ENCODE measurements at places on chromosomes 5 and 9. TPM values are rescaled to one million over a fixed set of nuclear protein-coding genes. Genes with fewer than 3 reads are reported as not detected.
A peak's percentile ranks its signal among the peaks of the same experiment; 100 is the strongest.

The LCN12 gene
- 8.3 TPM for total RNA-seq

- H3K4me1 ChIP-seq, result peaks cover 4% of the 10 kb centered on the region
- no peak for DNase-seq
- H3K4me3 ChIP-seq, result no peak within 1 kb of the TSS
- no peak within 1 kb of the TSS for H3K27ac ChIP-seq
These were observed at the start of gene QRFP for GRCh38 chr9:130896233-130897014. QRFP (minus strand) TSS chr9:130896812; CDS start chr9:130893838, 2,974 bp downstream.

The TRIM7 gene
- total RNA-seq, result 0.76 TPM

DNA sequence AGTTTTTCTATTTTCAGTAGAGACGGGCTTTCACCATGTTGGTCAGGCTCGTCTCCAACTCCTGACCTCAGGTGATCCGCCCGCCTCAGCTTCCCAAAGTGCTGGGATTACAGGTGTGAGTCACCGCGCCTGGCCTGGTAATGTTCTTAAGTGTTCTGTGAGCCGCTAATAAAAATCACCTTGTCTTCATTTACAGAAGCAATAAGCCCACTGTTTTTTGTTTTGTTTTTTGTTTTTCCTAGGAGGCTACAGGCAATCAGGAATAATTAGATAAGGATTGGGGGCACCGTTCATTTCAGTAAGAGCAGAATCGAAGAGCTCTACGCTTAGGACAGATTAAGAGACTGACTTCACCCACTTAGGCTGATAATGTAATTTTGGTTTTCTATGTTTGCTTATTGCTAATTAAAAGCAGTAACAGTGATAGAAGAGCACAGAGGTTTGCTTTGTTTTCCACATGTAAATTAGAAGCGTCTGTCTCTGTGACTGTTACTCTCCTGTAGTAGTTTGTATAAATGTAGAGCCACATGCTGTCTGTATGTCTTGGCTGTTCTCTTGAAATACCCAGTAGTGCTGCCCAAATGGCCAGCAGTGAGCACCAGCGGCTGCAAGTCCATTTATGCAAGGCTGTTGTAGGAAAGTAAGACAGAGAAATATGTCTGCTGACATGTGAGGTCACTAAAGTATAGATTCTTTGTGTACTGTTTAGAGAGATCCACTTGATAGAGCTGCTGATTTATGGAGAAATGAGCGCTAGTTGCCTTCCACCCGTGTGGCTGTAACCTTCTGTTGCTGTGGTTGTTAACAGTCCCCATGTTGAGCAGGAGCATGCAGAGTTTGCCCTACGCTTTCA is 30.5 kb downstream of the TRIO start:
- H3K4me1 ChIP-seq, result peaks cover 66% of the 10 kb centered on the region
- peak overlapping the region; percentile 70 for H3K4me3 ChIP-seq
- DNase-seq, result no peak
- peak overlapping the region; percentile 41 for H3K27ac ChIP-seq
- no peaks in the 10 kb centered on the region for H3K27me3 ChIP-seq
- peaks cover 1% of the 10 kb centered on the region for H3K36me3 ChIP-seq

GRCh38 chr9:38432922-38433510 is 8.8 kb upstream of the IGFBPL1 start:
- H3K4me1 ChIP-seq, result peaks cover 6% of the 10 kb centered on the region
- H3K27me3 ChIP-seq, result no peaks in the 10 kb centered on the region
- H3K4me3 ChIP-seq, result no peak overlapping the region
- H3K36me3 ChIP-seq, result no peaks in the 10 kb centered on the region
- no peak overlapping the region for H3K27ac ChIP-seq

The DDX4 gene
- not detected for total RNA-seq

DNA sequence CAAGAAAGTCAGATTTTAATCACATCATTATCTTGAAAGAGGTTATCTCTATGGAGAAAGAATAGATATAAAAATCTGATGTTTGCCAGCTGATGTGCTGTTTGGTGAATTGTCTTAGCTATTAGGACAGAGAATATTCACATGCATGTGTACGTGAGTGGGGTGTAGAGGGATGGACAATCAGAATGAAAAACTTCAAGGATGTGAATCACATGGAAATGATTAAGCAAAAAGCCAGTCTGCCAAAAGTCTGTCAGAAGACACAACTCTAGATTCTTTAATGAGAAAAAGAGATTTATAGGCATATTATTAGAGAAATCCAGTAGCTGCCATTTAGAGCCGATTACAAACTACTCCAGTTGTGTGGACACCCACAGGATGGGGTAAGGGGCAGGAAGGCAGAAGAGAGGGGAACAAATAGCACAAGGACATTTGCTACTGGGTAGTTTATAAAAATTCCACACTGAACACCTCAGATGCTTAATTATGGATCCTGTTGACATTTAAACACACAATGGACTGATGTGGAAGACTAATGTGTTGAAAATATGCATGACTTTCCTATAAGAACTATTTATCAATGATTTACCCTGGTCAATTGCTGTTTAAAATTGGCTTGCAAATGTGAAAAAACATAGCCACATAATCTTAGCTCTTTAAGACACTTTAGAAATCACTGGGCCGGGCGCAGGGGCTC is 127.4 kb downstream of the PTTG1 start:
- H3K4me1 ChIP-seq, result peaks cover 4% of the 10 kb centered on the region
- no peak overlapping the region for H3K27ac ChIP-seq
- peaks cover 8% of the 10 kb centered on the region for H3K27me3 ChIP-seq
- H3K36me3 ChIP-seq, result no peaks in the 10 kb centered on the region
- no peak overlapping the region for H3K4me3 ChIP-seq
- no peak for DNase-seq

The ZFP37 gene
- 7.4 TPM for total RNA-seq

The ARHGEF37 gene
- total RNA-seq, result 7.1 TPM

The ZNF483 gene
- 11.7 TPM for total RNA-seq

GRCh38 chr5:150401076-150401375 is 11.7 kb downstream of the CD74 start:
- H3K4me3 ChIP-seq, result no peak overlapping the region
- H3K27me3 ChIP-seq, result no peaks in the 10 kb centered on the region
- peaks cover 3% of the 10 kb centered on the region for H3K4me1 ChIP-seq
- H3K27ac ChIP-seq, result no peak overlapping the region
- H3K36me3 ChIP-seq, result peaks cover 31% of the 10 kb centered on the region

The FBP1 gene
- total RNA-seq, result 35.9 TPM

- H3K4me3 ChIP-seq, result no peak overlapping the region
- DNase-seq, result no peak
- no peak overlapping the region for H3K27ac ChIP-seq
- H3K27me3 ChIP-seq, result no peaks in the 10 kb centered on the region
These were observed 15.5 kb downstream of the AKNA start for GRCh38 chr9:114371973-114372917.

- H3K4me1 ChIP-seq, result no peaks in the 10 kb centered on the region
- no peaks in the 10 kb centered on the region for H3K27me3 ChIP-seq
- H3K4me3 ChIP-seq, result no peak overlapping the region
- H3K27ac ChIP-seq, result no peak overlapping the region
- H3K36me3 ChIP-seq, result no peaks in the 10 kb centered on the region
These were observed 56.7 kb upstream of the GRIN3A start for GRCh38 chr9:101795147-101795546.

The FLT4 gene
- 3.4 TPM for total RNA-seq

The PCDHGB6 gene
- 4.9 TPM for total RNA-seq

- H3K4me3 ChIP-seq, result no peak overlapping the region
- H3K27ac ChIP-seq, result no peak overlapping the region
- DNase-seq, result no peak
- H3K27me3 ChIP-seq, result no peaks in the 10 kb centered on the region
- H3K4me1 ChIP-seq, result no peaks in the 10 kb centered on the region
These were observed 81.2 kb upstream of the CCDC112 start for GRCh38 chr5:115377468-115378217.

Data from type B pancreatic cell (in vitro differentiated cells).